NCI-H446 (cell line): ENCODE measurements at places on chromosomes 11 and 22.

DNA sequence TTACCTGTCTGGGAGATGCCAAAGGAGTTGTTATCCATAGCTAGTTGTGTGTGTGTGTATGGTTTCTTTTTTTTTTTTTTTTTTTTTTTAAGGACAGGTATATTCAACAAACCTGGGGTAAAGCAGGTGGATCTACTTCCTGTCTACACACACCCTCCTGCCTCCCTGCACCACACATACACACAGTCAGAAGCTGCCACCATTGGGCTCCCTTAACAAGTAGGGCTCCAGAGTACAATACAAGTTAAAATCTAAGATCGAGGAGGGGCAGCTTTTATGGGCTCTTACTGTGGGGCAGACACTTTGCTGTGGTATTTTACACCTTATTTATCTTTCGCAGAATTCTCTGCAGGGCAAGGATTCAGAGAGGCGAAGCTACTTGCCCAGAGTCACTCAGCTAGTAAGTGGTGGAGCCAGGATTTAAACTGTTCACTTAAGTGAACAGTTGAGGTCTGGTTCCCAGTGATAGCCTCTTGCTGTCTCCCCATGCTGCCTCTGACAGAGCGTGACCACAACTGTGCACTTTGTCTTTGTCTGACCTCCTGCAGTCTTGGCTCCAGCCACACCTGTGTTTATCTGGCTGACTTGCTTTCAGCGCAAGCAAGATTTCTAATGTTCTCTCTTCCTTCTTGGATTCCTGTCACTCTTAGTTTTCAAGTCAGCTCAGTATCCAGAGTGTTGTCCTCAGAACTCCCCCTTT is 135.0 kb downstream of the CSNK2A3 start:
- DNase-seq = no peak

DNA sequence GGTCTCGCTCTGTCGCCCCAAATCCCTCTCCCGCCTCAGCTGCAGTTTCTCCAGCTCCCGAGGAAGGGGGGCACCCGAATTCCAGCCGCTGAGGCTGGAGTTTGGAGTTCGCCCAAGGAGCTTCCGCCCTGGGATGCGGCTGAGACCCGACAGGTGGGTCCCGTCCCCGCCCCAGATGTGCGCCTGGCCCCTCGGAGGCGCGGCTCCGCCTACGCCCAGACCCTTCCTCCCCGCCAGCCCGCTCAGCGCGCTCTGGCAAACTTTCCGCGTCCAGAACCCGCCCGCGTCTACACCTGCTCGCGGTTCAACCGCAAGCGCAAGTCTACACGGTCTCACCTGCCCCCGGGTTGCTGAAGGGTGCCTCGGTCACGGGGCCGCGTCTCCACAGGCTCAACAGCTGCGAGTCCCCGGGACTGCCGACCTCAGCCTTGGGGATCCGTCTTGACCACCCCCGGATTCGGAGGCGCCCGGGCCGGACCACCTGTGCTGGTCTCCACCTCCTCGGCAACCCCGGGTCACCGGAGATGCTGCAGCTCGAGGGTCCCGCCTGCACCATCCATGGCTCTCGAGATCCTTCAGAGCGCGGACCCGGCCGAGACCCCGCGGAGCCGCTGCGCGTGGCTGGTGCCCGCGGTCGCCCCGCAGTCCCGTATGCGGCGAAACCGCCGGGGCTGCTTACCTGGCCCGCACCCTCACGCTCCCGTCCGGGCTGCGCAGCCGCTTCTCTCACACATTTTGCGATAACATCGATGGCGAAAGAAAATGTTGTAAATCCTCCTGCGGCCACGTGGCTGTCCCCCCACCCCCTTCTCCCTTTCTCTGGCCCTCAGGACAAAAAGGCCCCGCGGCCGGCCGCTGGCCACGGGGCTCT is 63.6 kb downstream of the NFAM1 start:
- DNase-seq = peak; percentile 68

DNA sequence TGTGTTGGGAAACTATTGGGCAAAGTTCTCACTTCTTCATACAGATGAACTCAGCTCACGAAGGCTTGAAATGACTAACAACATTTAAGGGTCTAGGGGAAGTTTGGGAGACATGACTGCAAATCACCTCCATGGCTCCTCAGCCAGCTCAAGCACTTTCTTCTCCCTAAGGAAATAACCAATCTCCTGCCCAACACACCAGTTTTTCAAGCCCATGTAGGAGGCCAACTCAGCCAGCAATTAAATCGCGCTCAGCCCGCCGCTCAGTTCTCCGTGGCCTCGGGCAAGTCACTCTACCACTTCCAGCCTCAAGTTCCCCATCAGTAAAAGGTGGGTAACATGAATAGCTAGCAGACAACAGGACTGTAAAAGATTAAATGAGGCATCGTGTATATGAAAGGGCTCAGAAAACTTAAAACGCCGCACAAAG is 796 bp downstream of the POLDIP3 start:
- DNase-seq = no peak

DNA sequence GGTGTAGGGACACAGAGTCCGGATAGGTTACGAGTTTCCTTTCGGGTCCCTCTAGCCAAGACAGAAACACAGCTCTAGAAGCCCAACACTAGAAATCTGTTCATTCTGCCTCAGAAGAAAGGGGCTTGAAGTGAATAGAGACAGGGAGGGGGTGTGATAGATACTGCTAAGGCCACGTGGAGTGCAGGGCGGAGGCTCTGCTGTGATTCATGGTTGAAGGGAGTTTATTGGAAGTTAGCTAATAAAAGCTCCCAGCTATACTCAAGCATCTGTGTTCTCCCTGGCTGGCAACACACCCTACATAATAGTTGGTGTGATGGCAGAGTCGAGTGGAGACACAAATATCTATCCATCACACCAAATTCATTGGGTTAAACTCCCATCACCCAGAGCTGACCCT is 337.4 kb downstream of the CADM1 start:
- no peak for DNase-seq

DNA sequence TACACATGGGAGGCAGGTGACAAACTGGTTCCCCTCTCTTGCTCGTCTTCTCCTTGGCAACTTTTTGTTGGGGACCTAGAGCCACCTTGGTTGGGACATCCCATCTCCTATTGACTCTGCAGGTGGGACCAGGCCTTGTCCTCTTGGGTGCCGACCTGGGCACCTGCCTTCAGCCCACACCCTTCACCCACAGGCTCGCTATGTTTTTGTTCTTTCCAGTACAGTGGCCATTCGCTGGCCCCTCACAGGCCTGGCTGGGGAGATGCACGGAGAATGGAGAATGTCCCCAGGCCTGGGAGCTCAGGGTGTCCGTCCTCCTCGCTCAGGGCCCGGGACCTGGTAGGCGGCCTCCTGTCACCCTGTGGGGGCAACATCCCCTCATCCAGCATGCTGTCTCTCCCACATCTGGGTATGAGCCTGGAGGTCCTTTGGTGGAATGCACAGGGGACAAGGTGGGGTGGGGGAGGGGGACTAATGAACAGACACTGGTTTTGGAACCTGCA is 14.9 kb upstream of the OMP start:
- no peak for DNase-seq

GRCh38 chr22:32204040-32204855 is 625 bp downstream of the RFPL2 start:
- DNase-seq = no peak

DNA sequence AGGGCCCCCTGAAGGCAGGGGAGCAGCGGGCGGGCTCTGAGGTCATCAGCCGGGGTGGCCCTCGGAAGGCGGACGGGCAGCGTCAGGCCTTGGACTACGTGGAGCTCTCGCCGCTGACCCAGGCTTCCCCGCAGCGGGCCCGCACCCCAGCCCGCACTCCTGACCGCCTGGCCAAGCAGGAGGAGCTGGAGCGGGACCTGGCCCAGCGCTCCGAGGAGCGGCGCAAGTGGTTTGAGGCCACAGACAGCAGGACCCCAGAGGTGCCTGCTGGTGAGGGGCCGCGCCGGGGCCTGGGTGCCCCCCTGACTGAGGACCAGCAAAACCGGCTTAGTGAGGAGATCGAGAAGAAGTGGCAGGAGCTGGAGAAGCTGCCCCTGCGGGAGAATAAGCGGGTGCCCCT is 50.1 kb upstream of the GCAT start:
- DNase-seq = no peak

DNA sequence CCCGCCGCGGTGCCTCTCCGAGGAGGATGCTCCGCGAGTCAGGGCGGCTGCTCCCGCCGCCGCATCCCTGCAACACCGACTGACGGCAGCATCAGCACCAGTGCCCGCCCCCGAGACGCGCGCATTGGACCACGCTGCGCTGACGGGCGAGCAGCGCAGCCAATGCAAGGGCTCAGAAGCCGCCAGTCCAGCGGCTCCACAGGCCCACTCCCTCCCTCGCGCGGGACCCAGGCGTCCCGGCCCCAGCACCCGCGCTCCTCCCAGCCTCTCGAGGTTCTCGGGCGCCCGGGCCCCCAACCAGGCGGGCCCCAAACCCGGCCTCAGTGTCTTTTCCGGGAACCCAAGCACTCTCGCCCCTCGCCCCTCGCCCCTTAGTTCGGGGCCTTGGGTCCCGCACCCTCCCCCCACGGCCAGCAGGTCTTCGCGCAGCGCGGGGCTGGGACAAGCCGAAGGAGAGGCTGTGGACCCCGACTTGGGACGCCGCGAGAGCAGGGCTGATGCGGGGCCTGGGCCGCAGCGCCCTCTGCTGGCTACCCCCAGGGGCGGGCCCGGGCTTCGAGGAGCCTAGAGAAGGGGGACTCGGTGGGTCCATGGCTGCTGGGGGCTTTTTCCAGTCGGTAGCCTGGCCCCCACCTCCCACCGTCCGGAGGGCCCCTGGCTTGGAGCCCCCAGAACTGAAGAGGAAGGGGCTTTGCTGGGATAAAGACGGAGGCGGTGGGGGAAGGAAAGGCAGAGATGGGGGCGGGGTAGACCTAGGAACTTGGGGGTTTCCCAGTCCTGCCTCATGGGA is at the start of gene NRXN2:
NRXN2 (minus strand) TSS at position 81 of the 790 bp plus-strand sequence. CDS start 9,498 bp downstream, outside the sequence.
- peak; percentile 55 for DNase-seq

- DNase-seq = no peak
Measured at GRCh38 chr22:28005513-28005912, 86.5 kb upstream of the PITPNB start.

- no peak for DNase-seq
Measured at GRCh38 chr11:9347100-9347499, 32.7 kb upstream of the TMEM41B start.

DNA sequence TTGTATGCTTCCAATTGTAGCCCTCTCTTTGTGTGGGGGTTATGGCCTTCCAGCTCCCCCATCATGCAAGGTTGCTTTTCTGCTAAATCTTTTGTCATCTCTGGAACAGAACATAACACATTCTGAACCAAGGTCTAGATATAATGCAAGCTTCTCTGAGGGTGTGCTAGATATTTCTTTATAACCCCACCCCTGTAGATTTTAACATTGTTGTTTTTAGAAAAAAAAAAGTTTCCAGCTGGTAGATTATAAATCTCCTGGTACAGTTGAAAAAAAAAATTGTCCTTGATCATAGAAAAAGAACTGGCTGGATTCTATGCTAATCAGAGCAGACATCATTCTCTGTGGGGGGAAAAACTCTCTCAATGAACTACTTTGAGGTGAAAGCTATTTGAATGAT is 363.3 kb downstream of the METTL15 start:
- no peak for DNase-seq

DNA sequence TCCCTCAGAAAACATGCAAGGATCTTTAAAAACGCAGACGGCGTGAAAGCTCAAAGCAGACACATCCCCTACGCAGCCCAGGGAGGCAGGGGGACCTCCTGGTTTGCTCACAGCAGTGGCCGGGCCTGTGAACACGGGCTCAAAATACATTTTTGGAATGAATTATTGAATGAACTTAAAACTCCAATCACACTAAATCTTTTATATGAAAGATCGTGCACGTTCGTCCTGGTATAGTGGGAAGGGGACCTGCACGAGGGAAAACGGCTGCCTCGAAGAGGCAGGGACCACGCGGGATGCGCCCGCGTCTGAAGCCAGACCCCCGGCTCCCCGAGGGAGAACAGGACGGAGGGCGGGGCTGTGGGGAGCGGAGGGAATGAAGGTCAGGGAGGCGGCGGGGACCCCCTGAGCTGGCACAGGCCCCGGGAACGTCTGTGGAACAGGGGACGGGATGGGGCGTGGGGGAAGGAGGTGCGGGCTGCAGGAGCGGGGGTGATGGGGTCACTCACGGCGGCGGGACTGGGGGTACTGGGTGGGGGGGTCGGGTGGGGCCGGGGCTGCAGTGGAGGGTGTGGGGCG is 1.3 kb upstream of the PANX2 start:
- DNase-seq = no peak

- DNase-seq = peak; percentile 38
Measured at GRCh38 chr11:43269254-43269918, 42.4 kb upstream of the API5 start.

DNA sequence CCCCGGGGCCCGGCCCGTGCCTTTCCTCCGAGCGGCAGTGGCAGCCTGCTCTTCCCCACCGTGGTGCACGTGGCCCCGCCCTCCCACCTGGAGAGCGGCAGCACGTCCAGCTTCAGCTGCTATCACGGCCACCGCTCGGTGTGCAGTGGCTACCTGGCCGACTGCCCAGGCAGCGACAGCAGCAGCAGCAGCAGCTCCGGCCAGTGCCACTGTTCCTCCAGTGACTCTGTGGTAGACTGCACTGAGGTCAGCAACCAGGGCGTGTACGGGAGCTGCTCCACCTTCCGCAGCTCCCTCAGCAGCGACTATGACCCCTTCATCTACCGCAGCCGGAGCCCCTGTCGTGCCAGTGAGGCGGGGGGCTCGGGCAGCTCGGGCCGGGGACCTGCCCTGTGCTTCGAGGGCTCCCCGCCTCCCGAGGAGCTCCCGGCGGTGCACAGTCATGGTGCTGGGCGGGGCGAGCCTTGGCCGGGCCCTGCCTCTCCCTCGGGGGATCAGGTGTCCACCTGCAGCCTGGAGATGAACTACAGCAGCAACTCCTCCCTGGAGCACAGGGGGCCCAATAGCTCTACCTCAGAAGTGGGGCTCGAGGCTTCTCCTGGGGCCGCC is 11.9 kb downstream of the C22orf31 start:
- DNase-seq = no peak

GRCh38 chr11:116576526-116576925 is 196.3 kb downstream of the BUD13 start:
- no peak for DNase-seq

DNA sequence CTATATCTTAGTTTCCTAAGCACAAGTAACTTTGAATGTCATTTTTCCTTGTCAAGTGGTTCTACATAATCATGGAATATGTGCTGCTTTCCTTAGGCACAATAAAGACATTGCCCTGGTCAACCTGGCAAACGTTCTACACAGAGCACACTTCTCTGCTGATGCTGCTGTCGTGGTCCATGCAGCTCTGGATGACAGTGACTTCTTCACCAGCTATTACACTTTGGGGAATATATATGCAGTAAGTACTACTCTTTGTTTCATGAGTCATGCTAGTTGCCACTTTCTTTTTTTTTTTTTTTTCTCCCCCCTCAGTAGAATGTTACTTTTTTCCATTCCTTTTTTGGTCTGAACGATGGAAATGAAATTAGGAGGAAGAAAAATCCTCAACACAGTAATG is 38.5 kb downstream of the TTC17 start:
- DNase-seq = no peak

- DNase-seq = peak; percentile 87
Measured at GRCh38 chr11:76161261-76161961, 44.9 kb downstream of the WNT11 start.
